ENCODE measurements at places on chromosomes 3 and 15. TPM values are rescaled to one million over a fixed set of nuclear protein-coding genes. Genes with fewer than 3 reads are reported as not detected.

DNA sequence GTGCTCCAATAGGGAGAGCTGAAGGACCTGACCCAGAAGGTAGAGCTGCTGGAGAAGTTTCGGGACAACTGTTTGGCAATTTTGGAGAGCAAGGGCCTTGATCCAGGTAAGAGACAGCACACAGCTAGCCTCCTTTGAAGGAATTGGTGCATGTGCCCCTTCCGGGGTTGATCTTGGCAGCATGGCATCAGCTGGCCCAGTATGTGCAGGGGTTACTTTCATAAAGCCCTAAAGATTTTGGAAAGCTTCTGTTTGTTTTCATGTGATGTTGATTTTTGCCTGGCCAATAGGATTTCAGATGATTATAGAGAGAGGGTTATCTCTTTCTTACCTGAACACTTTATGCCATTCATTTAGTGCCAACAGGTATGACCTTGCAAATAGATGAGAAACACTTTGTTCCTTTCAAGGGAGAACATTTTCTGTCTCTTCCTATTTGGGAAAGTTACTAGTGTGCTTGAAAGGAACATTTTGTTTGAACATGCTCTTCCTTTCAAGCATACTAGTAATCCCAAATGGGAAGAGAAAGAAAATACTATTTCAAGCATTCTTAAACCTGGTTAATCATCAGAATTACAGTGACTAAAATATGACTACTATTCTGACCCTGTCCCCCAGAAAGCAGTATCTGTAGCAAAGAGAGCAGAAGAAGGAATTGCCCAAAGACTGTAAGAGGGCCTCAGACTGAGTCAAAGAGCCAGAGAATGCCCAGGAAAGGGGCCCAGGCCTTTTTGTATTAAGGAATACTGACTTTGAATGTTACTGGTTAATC lies 7.5 kb downstream of the KNSTRN start:
- DNase-seq: no peak

- peak; percentile 16 for DNase-seq
Observed at GRCh38 chr3:34260271-34261000, 462.0 kb downstream of the PDCD6IP start.

- peak; percentile 26 for DNase-seq
Observed at GRCh38 chr3:108486941-108487340, 23.5 kb downstream of the MYH15 start.

GRCh38 chr3:171959532-171960089 lies 79.8 kb upstream of the FNDC3B start:
- no peak for DNase-seq

HHATL gene
- total RNA-seq: 257 TPM

MYH15 gene
- 0.08 TPM for total RNA-seq

IGSF10 gene
- total RNA-seq: 0.06 TPM

LYZL4 gene
- not detected for total RNA-seq

Data from psoas muscle (tissue), 8 donors.